Stimulated activated CD8-positive, alpha-beta memory T cell treated with anti-CD3 and anti-CD28 coated beads, Interleukin-7, amount 100 ng/mL, for 4 hours (primary cell): ENCODE measurements at places on chromosomes 1 and 21.

- no peak for DNase-seq
Observed at GRCh38 chr1:117036018-117036461, 24.1 kb upstream of the TTF2 start.

DNA sequence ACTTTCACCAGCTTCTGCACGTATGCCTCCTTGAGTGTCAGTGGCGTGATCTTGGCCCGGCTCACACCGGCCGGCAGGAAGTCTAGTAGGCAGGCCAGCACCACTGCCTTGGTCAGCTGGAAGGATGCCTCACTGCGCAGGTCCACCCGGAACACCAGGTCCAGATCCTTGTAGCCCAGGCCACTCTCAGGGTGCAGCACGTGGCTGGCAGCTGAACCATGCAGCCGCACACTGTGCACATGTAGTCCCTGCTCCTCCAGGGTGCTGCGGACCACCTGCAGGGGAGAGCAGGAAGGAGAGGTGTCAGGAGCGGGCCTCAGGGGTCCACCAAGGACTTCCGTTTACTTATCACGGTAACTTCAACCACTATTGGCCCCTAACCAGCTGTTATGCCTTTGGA lies 6.0 kb downstream of the TENT5B start:
- DNase-seq: no peak

- no peak for DNase-seq
Observed at GRCh38 chr1:79982211-79982610, 975.7 kb upstream of the ADGRL4 start.

- DNase-seq: no peak
Observed at GRCh38 chr1:234849832-234850231, 239.9 kb upstream of the IRF2BP2 start.

GRCh38 chr1:3821447-3821846 lies 25.1 kb upstream of the LRRC47 start:
- no peak for DNase-seq

DNA sequence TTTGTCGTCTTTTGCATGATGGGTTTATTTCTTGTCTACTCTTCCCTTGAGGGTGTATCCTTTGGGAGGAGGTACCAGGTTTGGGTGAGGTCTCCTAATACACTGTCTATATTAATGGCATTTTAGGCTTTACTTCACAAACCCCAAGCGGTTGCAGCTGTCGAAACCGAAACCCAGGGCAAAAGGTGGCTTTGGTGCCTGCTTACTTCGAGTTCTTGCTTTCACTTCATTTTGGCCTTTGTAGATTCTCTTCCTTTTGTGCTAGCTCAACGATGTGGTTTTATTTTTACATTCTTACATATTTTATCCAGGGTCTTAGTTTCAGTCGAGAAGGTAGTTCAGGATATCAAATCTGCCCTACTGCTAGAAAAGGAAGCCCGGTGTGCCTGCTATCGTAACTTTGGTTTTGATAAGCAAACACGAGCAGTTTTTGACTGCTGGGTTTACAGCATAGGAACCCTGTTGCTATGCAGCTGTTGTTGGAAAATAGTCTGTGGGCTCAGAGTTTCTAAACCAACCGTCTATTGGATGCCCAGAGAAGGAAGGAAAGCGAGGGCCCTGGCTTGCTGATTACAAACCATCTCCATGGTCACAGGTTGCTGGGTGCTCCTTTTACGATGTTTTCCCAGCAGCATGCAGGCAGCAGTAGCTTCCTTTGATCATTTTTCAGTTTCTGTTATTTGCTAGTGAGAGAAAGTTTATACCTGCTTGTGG lies 9.8 kb upstream of the TSPAN2 start:
- DNase-seq: peak; percentile 51

DNA sequence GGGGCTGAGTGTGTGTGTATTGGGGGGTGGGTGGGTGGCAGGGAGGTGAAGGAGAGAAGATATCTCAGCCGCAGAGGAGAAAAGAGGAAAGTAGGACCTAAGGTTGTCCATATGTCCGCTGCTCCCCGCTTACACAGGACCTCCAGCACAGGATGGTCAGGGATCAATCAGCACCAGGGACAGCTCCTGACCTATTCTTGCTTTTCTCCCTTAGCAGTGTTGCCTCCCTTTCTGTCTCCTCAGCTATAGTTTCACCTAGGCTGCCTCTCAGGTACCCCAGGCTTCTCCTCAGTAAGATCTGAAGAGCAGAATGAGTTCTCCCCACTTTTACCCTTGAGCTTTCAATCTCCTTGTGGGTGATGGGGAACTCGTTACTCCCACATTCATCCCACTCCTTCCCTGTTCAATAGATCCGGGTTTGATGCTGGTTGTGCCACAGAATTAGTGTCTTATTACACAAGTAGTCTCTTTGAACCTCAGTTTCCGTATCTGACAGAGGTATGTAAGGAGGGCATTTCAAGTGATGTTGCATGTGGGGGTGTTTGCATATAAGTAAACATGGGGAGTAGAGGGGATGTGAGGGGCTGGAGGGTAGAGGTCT lies 1.4 kb upstream of the DPH2 start:
- DNase-seq: no peak

DNA sequence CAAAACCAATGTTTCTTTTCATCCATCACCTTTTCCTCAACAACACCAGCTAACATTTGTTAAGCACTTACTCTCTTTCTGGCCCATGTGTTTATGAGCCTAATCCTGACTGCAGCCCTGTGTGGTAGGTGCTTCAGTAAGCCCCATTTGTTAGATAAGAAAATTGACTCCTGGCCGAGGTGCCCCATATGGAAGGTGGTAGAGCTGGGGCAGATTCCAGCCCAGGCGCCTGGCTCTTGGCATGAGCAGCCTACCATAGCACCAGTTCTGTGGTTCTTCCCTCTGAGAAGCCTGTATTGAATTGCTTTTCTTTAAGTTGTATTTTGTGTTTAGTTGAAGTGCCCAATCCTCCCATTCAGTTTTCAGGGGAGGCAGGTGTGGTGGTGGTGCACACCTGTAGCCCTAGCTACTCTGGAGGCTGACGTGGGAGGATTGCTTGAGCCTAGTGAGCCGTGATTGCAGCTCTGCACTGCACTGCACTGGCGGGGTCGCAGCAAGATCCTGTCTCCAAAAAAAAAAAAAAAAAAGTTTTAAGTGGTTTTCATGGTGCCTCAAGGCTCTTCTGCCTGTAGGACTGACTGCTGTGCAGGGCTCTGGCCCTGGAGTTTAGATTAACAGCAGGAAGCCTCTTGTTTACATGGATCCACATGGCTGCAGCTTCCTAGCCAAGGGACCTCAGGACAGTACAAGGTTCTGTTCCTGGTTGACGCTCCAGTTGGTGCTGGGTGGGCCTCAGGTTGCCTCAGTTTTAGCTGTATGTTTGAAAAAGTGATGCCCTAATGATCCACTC lies 125.9 kb downstream of the MRPS6 start:
- no peak for DNase-seq

- DNase-seq: no peak
Observed at GRCh38 chr1:153394391-153394790, 3.5 kb upstream of the S100A8 start.

GRCh38 chr1:3910857-3911845 lies 11.1 kb upstream of the C1orf174 start:
- peak; percentile 32 for DNase-seq

DNA sequence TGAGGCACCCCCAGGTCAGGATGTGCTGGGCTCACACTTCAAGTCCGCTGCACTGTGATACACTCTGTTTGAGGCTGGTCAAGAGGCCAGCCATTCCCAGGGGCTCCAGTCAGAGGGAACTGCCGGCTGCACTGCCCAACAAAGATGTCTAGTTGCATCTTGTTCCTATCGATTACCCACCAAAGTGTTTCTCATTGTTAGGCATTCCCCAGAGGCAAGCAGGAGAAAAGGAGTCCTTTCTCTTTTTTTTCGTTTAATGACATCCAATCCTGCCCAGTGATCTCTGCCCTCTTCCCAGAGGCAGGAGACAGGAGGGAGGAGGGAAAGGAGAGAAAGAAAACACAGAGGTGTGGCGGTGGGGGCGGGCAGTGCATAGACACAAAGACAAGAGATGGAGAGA lies 150.4 kb downstream of the OMA1 start:
- no peak for DNase-seq

- no peak for DNase-seq
Observed at GRCh38 chr1:240092301-240093119, 827 bp downstream of the FMN2 start.
